Sciatic nerve (tissue), 2 donors: ENCODE measurements at places on chromosomes 6 and 20.

GRCh38 chr6:90253631-90254030, 43.0 kb downstream of the BACH2 start:
- no peak for DNase-seq

DNA sequence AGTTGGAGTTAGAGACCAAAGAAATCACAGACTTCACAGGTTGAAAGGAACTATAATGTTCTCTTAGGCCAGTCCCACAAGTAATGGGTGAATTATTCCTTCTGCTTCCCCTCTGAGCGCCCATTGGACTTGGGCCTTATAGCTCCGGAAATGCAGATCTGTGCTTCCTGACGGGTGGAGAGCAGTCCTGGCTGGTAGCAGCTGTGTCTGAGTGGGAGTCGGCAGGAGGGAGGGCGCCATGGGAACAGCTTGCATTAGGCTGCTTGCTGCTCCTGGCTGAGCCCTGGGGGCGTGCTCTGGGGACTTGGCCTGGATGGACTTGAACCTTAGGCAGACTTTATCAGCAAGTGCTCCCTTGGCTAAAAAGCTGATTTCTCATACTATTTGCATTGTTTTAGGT, 18.4 kb upstream of the NUP153 start:
- DNase-seq, result no peak

GRCh38 chr6:52390361-52390727, 28.4 kb downstream of the PAQR8 start:
- no peak for DNase-seq

DNA sequence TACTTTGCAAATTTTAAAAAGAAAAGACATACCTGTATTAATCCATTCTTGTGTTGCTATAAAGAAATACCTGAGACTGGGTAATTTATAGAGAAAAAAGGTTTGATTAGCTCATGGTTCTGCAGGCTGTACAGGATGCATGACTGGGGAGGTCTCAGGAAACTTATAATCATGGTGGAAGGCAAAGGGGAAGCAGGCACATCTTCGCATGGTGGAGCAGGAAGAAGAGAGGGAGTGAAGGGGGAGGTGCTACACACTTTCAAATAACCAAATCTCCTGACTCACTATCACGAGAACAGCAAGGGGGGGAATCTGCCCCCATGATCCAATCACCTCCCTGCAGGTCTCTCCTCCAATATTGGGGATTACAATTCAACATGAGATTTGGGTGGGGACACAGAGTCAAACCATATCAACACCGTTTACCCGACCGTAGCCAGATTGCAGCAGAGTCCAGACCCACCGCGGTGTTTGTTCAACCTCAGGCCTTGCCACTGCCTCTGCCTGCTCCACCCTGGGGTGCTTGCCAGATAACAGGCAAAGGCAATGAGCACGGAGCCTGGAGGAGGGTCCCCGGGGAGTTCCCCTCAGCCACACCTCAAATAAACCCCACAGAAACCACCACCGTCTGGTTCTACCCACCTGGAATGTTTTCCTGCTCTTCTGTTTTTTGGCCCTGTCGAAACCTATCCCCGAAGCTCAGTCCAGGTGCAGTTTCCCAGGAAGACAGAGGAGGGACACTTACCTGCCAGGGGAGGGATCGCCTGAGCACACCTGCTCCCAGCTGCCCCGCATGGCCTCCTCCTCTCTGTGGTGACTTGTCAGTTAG, 142.2 kb upstream of the AFDN start:
- DNase-seq, result no peak

DNA sequence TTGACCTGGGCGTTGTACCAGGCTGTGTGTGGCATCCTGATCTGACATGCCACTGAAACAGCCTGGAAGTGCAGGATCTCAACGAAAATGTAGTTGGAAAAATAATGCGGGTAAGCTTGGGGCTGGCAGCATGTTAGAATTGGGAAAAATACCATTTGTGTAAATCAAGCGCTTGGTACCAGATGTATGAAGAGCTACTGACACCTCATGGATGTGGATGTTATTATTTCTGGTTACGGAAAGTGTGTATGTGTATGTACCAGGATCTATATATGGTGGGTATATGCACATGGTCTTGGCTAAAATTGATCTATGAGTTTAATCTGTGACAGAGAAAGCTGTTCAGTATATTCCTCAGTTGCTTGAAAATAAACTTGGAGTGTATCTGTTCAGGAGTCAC, 22.7 kb downstream of the HIVEP1 start:
- no peak for DNase-seq

GRCh38 chr6:165987483-165988301, 180.0 kb downstream of the TBXT start:
- DNase-seq, result peak; percentile 73

DNA sequence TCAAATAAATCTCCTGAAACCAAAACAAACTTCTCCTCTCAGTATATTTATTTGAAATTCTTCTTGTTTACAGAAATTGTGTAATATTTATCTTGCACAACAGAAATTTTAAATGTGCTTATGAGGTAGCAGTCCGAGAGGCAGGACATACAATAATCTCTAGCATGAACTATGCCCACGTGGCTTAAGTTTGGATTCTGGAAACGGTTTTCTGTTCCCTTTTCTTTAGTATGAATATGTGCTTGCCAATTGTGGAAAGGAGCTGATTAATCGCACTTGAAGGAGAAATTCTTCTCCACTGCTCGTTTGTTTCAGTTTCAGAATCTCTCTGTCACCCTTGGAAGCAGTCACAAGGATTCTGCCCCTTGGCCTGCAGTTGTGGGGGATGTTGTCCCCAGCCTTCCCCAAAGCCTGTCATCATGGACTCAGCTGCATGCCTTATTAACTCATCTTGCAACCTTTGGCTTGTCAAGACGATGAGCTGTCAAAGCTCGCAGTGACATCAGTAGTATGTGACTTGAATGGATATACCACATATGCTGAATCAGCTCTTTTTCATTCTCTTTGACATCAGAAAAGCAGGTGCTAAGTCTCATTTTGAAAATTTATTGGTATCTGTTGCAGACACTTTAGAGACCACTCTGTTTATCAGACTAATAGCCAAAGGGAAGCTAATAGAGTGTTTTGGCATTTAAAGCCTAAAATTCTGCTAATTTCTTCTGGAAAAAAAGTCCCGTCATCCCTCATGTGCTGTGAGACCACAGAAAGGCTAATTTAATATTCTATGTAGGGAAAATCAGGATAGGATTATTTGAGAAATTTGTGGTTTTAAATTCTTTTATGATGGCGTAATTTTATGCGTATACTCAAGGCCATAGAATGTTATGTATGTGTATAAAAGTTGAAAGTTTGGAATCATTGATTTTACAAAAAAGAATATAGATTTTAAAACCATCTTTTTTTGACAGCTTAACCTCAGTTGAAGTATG, 186.8 kb downstream of the ARID1B start:
- DNase-seq, result no peak

GRCh38 chr6:38173909-38174308, 354.4 kb downstream of the ZFAND3 start:
- no peak for DNase-seq

DNA sequence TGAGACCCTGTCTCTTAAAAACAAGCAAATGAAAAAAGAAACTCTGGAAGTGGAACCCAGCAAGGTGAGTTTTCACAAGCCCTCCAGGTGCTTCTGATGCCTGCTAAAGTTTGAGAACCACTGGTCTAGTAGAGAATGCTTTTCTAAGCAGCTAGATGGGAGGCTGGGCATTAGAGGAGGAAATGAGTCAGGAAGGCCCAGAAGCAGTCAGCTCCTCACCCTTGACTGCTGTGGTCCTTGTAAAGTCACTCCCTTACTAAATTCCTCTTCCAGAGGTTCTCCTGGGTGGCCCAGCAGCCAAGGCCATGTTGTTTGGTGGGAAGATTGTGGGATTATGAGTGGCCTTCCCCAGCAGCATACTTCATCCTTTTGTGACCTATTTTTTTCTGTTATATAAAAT, 52.0 kb upstream of the FYN start:
- DNase-seq, result no peak

DNA sequence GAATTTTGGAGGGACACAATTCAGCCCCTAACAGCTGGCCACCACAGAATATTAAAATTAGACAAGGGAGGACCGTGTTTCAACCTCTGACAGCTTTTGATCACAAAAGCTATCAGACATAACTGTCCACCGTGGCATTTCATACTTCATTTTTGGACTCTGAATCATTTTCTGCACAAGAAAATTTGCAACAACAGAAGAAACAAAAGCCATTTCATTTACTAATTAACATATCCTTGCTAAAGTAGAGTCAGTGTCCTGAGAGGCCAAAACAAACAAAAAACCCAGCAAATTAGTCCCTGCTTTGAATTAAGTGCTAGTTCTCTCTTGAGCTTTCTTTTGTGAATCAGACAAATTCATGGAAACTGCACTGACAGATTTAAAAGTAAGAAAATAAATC, 17.6 kb upstream of the COL12A1 start:
- no peak for DNase-seq

DNA sequence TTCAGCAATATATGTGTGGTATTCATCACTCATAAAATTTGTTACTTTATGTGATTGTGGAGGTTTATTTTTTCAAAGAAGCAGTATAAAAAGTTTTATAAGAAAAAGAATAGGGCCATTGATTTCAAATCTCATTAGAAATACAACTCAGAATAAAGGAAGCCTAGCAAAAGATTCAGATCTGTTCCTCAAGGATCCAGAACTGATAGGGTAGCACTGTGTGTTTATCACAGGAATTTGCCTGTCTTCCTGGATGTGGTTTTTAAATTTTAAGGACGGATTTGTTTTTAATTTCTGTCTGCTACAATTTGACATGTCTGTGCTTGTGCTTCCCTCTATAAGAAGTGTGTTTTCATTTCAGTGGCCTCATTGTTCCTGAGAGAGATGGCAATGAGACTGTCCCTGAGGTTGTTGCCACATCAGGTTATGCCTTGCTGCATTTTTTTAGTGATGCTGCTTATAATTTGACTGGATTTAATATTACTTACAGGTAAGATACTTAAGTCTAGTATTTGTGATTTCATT, 74.6 kb downstream of the ATRN start:
- DNase-seq, result no peak

DNA sequence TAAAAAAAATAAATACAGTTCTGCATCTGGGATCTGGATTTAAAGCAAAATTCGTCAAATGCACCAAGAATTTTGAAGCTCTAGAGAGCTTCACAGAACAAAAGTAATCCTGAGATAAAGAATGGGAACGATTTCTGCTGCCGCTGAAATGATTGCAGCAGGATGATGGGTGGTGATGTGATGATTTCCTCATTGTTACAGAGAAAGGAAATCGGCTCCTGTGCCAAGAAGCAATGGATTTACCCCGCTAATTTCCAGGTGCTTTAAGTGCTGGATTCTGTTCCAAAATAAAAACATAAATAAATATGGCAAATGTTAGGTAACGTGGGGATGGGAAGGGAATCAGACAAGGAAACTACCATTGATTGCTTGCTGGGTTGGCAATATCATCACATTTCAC, 1067.9 kb upstream of the MAP3K7 start:
- no peak for DNase-seq
